ENCODE measurements at places on chromosomes 6 and 20. TPM values are rescaled to one million over a fixed set of nuclear protein-coding genes. Genes with fewer than 3 reads are reported as not detected.
A peak's percentile ranks its signal among the peaks of the same experiment; 100 is the strongest.

- DNase-seq = no peak
Measured at GRCh38 chr6:15715060-15715459, 52.2 kb upstream of the DTNBP1 start.

DNA sequence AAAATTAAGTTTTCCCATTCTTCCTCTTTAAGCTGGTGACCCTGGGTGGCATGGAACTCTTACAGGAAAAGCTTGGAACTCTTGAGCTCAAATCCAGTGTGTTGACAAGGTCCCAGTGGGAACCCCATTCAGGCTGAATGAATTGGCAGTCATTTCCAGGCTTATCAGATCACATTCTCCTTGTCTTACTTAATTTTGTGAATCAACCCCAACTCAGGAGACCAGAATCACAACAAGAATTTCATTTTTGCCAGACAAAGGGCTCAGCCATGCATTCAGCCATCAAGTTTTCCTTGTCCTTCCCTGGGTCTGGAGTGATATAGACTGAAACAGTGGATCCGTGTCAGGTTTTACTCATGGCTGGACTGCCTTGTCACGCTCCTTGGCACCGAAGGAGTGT is 92.1 kb upstream of the EEF1E1 start:
- DNase-seq = peak; percentile 52

DNA sequence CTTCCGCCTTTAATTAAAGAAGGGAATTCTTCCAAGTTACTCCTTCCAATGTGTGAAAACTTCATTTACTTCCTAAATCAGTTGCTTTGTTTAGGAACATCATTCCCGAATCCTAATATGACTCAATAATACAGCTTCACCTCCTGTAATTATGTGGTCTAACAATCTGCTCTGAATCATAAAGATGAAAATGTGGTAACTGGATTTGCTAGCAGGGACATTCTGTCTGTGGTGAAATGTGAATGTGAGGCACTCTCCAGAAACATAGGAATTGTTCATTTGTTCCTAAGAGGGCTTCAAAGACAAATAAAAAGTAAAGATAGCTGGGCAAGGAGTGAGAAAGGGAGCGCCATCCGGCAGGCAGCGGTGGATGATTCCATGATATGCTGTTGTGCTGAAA is 678.1 kb downstream of the KIF16B start:
- DNase-seq = no peak

DNA sequence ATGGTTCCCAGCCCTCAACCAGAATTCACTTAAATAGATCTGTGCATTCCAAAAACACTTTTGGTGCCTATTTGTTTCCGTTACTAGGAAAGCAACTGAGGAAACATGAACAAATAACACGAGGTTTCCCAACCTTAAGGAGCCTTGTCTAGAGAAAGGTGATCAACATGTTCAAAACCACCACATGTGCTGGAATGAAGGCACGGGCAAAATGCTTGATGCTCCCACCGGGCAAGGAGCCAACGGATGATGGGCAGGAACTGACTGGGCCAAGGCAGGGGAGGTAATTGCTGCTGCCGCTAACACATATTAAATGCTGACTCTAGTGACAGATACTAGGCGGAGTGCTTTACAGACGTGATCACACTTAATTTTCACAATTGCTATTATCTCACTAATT is 2.5 kb downstream of the MYLK4 start:
- DNase-seq = no peak

DNA sequence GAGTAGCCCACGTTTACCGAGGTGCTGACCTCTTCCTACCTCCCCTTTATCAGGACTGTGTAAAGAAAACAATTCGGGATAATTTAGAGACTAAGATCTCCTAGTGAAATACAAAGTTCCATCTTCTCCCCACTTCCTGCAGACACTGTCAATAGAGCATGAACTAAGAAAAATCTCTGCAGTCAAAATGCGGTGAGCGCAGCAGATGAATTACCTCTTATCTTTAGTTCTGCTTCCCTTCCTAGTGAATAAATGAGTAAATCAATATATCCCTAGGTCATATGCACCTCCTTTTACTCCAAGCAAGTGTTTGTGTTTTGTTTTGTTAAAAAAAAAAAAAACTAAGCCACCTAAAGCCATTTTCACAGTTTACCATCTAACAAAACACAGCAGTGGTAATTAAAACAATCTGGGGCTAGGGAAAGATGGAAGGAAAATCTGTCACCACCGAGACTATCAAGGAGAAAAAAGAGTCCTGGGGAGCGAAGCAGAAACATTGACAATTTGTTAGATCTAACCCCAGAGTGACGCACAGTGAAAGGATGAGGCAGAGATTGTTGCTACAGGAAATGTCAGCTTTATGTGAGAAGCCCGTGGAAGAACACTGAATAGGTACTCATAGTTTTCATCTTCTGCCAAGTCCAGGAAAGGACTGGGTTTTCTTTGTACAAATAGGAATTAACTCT is 159.4 kb upstream of the SPTLC3 start:
- DNase-seq = no peak

GRCh38 chr6:131628726-131629125 is 684 bp upstream of the MED23 start:
- DNase-seq = peak; percentile 32

GRCh38 chr6:64860203-64860602 is 846.8 kb downstream of the EYS start:
- DNase-seq = no peak

GRCh38 chr6:3159805-3160781 is 2.7 kb upstream of the TUBB2A start:
- no peak for DNase-seq

- no peak for DNase-seq
Measured at GRCh38 chr20:44151621-44152416, 35.2 kb downstream of the JPH2 start.

GRCh38 chr6:71383901-71384489 is 95.4 kb downstream of the OGFRL1 start:
- peak; percentile 56 for DNase-seq

GRCh38 chr20:52168116-52168515 is 23.5 kb downstream of the ZFP64 start:
- DNase-seq = no peak

GRCh38 chr6:166813461-166813860 is 142.9 kb downstream of the RNASET2 start:
- DNase-seq = no peak

GRCh38 chr6:16551466-16551865 is 209.8 kb downstream of the ATXN1 start:
- DNase-seq = no peak

DNA sequence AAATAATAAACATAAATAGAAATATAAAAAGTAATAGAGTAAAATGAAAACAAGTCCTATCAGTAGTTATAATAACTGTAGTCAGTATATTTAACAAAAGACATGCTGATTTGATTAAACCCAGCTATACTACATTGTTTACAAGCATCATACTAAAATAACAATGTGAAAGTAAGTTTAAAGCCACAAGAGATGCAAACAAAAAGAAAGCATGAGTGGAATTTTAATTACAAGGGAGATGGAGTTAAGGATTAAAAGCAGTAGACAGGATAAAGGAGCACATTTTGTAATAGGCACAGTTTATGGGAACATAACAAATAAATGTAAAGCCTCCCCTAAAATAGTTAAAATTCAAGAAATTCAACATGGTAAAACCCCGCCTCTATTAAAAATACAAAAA is 41.5 kb downstream of the SENP6 start:
- DNase-seq = no peak

DNA sequence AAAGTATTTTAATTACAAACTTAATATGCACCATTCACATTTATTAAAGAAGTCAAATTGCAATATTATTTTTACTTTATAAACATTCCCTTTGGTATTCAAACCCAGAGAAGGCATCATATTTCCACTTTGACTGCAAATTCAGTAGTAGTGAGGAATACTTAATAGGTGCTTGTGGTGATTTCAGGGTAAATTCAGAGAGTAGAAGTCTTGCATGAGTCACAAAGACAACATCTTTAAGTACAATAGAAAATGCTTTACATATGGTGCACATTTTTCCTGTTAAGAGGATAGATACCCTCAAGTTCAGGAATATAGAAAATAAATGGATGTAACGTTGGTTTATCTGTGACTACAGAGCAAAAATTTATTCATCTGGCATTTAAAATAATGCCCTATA is 390.2 kb downstream of the TENT5A start:
- no peak for DNase-seq

- peak; percentile 45 for DNase-seq
Measured at GRCh38 chr6:170222498-170223471, 68.1 kb downstream of the DLL1 start.

GRCh38 chr6:6317386-6317785 is 3.1 kb downstream of the F13A1 start:
- DNase-seq = no peak

DNA sequence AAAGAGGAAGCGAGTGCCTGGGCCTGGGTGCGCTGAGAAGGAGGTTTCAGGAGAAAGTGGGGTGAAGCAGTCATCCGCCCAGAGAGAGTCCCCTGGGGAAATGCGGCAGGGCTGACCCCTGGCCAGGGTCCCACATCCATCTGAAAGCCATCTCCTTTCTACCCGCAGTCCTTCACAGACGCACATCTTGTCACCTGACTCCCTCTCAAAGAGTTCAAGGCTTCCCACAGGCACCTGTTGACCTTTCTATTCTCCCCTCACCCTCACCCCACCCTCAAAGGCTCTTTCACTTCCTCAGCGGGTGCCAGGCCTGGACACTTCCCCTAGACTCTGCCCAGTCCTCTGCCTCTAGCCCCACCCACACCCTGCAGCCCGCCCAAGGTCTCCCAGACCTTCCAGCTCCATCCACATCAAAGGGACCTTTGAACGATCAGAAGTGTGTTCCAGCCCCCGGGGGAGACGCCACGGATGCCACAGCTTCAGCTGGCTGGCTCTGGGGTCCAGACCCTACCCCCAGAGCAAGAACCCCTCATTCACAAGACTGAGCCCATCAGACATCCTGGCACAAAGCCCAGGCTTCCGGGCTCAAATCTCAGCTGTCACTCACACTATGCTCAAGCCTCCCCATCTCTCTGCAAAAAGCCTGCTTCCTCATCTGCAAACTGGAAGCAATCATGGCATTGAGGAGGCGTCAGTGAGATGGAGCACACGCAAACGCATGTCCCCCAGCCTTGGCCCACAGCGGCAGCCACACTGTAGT is 2.1 kb downstream of the CTSZ start:
- peak; percentile 37 for DNase-seq

DNA sequence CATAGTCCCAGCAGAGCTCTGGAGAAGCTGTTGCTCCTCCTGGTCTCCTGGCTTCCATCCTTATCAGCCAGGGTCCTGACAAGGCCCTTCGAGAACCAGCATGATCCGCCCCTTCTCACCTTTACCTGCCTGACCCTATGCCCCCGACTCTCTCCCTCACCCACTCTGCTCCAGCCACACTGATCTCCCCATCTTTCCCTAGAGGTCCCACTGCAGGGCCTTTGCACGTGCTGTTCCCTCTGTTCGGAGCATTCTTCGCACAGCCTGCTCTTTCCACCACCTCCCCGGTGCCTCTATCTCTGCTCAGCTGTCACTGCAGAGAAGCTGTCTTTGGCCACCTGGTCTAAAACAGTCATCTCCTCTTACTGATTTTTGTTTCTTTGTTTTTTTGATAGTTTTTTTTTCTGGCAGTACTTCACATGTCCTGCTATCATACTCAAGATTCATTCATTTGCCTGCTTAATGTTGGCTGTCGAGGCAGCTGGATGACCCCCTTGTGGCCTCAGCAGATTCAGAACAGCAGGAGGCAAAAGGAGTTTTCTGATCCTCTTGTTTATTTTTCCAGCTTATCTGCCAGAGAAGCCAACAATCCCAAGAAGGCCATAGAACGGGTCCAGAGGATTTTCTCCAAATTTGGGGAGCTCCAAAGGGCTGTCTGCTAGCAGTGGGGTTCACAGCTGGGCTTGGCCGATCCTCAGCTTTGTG is 1.6 kb upstream of the PTGIS start:
- DNase-seq = no peak

DNA sequence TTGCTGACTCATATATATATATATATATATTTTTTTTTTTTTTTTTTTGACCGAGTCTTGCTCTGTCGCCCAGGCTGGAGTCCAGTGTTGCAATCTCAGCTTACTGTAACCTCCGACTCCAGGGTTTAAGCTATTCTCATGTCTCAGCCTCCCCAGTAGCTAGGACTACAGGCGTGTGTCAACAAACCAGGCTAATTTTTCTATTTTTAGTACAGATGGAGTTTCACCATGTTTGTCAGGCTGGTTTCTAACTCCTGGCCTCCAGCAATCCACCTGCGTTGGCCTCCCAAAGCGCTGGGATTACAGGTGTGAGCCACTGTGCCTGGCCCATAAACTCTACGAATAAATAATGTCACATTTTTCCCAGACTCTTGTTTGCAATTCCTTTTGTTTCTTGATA is 4.8 kb downstream of the LRP11 start:
- DNase-seq = no peak

- no peak for DNase-seq
Measured at GRCh38 chr6:138434925-138435324, 30.9 kb downstream of the HEBP2 start.

- DNase-seq = no peak
Measured at GRCh38 chr20:19991854-19992253, 25.3 kb upstream of the NAA20 start.

DNA sequence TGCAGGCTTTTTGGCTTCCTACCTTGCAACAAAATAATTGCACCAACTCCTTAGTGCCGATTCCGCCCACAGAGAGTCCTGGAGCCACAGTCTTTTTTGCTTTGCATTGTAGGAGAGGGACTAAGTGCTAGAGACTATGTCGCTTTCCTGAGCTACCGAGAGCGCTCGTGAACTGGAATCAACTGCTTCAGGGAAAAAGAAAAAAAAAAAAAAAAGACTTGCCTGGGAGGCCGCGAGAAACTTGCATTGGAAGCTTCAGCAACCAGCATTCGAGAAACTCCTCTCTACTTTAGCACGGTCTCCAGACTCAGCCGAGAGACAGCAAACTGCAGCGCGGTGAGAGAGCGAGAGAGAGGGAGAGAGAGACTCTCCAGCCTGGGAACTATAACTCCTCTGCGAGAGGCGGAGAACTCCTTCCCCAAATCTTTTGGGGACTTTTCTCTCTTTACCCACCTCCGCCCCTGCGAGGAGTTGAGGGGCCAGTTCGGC is 420 bp downstream of the SOX4 start:
- peak; percentile 52 for DNase-seq

Gene PXDC1
- total RNA-seq = 1.4 TPM

Gene LGSN
- total RNA-seq = not detected

Gene RIMS4
- 10.9 TPM for total RNA-seq

Gene MCHR2
- total RNA-seq = not detected

Gene SIRT5
- 9.7 TPM for total RNA-seq

Gene PTGIS
- 15.3 TPM for total RNA-seq

Gene TRAPPC3L
- not detected for total RNA-seq

Gene PDRG1
- 50.9 TPM for total RNA-seq

Gene KIFC1
- total RNA-seq = 123 TPM

Gene COL11A2
- 10.4 TPM for total RNA-seq

Gene PDE7B
- not detected for total RNA-seq

Gene QRSL1
- total RNA-seq = 17.7 TPM

Gene LRRC1
- total RNA-seq = 8.6 TPM

Gene COL21A1
- not detected for total RNA-seq

Gene PDE10A
- total RNA-seq = not detected

Gene KCNG1
- total RNA-seq = 0.85 TPM

Gene CLPSL1
- not detected for total RNA-seq

Gene SIM1
- total RNA-seq = 0.03 TPM

Gene GDAP1L1
- not detected for total RNA-seq

All from G401 (cell line).